Activated CD4-positive, alpha-beta T cell treated with anti-CD3 and anti-CD28 coated beads for 1 hour (primary cell): ENCODE measurements at places on chromosomes 4 and X.

DNA sequence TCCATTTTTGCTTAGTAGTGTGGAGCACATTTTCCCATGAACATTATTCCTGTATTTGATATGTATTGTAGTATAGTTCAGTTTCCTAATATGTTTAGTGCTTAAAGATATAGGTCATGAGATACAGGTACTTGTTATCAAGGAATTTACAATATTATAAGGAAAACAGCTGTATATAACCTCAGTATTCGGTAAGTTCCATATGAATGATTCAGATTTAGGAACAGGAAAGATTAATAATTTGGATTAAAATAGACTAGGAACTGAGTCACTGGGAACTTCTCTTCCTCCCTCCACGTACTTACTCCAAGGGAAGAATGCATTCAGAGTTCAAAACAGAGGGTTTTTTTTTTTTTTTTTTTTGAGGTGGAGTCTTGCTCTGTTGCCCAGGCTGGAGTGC, 20.0 kb downstream of the DIAPH2 start:
- DNase-seq, result no peak

- no peak for DNase-seq
Observed at GRCh38 chr4:160947653-160948052, 1216.1 kb downstream of the FSTL5 start.

- no peak for DNase-seq
Observed at GRCh38 chrX:118038614-118039365, 77.8 kb downstream of the KLHL13 start.

- DNase-seq, result no peak
Observed at GRCh38 chrX:140190441-140191108, 225.3 kb upstream of the CXorf66 start.

DNA sequence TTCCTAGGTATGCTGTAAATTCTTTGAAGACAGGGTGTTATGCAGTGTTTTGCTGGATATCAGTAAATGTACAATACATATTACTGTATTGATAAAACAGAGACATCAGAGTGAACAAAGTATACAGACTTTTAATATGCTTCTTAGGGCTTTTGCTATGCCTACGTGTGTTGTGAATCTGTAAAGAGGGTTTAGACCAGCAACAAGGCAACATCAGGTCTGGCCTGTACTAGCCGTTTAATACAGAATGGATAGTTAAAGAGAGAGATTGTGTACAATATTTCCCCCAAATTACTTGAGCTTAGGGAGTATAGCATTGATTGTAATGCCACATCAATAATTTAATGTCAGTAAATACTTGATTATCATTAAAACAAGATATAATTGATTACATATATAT, 75.2 kb downstream of the PAQR3 start:
- no peak for DNase-seq

DNA sequence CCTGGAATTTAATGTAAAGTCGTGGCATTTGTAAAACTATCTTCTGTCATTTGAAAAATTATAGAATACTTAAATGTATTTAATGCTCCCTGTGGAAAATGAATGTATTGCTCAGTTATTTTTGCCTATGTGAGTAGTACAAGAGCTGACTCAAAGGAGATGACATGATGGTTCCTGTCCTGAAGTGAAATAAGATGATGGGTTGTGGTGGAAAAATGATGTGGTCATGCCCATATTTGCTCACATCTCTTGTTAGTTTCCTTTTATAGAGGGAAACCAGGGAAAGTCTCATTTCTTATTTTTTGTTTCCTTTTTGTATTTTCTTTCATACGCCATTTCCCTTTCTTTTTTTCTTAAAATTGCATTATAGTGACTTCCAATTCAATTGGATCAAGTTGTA, 23.7 kb downstream of the PLS3 start:
- no peak for DNase-seq

- no peak for DNase-seq
Observed at GRCh38 chr4:98746530-98746929, 88.1 kb upstream of the TSPAN5 start.

DNA sequence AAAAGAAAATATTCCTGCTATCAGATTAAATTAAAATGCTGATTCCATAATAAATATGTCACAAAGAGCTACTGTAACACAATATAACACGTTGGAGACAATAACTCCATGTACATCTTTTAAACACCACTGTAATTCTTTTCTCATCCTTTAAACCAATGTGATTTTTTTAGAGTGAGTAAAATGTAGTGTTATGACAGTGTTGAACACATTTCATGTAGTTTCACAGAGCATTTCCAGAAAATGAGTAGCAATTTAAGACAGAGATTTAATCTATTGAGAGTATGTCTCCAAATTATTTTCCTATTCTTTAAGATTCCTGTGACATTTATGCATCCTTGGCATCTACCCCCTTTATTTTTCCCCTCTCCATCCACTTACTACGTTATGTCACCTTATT, 17.1 kb upstream of the PRRG1 start:
- no peak for DNase-seq

DNA sequence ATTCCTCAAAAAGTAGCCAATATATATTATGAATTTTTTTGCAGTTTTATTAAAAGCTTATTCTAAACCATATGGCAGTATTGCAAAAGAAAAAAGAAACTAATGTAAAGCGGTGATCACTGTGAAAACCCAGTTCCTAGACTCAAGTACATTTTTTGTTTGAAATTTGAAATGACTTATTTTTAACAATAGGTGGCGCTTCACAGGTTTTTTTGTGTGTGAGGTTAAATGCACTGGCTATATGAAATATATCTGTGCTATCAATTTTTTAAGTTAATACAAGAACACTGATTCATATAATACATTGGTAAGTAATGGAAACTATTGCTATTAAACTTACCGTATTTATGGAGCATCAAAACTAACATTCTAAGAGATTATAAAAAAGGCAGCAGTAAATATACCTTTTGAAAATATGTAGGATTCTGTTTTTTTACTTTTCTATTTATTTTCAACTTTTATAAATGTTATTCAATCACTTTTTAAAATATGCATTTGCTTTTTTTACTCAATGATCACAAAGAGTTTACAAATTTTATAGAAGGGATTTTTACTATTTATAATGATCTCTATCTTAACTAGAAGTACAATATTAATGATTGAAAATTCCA, 5.6 kb upstream of the SPRY1 start:
- no peak for DNase-seq

GRCh38 chr4:140343303-140343702, 30.1 kb upstream of the SCOC start:
- DNase-seq, result no peak

DNA sequence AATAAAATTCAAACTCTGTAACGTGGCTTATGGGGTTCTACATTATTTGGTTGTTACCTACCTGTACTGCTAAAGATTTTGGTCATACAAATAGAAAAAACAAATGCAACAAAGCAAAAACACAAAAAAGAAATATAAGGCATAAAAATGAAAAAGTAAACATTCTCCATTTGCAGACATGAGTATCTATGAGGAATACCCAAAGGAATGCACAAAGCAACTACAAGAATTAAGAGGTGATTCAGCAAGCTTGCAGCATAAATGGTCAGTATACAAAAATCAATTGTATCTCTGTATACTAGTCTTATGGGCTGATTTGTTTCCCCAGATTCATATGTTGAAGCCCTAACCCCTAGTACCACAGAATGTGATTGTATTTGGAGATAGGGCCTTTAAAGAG, 3.6 kb upstream of the PDE5A start:
- no peak for DNase-seq

- no peak for DNase-seq
Observed at GRCh38 chr4:187666697-187667494, 328.7 kb upstream of the ZFP42 start.

GRCh38 chr4:6121941-6122340, 78.4 kb downstream of the JAKMIP1 start:
- DNase-seq, result no peak

DNA sequence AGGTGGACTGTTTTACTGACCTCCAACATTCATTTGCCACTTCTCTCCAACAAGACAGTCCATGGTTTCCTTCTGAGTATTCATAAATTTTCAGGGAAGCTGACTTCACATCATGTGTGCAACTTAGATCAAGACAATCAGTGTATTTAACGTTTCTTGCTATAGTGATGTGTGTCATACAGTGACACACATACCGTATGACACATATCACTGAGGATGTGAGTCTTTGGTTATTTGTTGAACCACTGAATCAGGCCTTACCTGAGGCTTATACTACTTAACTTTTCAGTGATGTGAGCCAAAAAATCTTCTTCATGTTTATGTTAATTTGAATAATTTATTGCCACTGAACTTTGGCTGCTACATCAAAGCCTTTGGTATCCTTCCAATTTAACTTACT, 166.8 kb downstream of the BMPR1B start:
- DNase-seq, result no peak

DNA sequence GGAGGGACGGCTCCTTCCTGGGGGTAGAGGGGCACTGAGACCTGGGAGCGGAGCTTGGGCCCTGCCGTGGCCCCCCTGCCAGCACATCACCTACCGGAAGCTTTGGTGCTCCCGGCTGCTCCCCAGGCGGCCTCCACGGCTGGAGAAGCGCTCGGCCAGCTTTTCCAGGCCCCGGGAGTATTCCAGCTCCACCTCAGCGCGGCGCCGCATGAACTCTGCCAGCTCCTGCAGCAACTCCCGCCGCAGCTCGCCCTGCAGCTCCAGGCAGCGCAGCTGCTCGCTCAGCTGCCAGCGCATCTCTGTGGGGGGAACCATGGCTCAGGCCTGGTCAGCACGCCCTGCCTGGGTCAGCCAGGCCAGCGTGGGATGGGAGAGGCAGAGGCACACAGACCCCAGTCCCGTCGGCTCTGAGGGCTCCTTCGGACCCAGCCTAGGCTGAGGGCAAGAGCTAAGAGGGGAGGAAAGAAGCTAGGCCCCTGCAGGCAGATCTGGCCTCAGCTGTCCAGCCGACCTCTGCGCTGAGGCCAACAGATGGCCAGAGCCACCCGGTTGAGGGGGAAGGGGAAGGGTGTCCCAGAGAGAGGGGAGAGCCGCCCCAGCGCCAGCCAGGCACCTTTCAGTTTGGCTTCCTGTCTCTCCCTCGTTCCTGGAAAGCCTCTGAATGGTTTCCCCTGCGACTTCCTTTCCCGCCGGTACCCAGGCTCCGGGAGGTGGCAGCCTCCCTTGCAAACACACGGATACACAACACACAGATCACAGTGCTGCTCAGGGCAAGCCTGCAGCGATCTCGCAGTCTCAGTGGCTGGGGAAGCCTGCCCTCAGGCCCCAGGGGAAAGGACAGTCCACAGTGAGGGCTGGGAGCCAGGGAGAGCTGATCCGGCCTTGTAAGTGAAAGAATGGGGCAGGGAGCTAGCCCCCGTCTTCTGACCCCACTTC, 4.3 kb downstream of the ARHGAP4 start:
- no peak for DNase-seq

DNA sequence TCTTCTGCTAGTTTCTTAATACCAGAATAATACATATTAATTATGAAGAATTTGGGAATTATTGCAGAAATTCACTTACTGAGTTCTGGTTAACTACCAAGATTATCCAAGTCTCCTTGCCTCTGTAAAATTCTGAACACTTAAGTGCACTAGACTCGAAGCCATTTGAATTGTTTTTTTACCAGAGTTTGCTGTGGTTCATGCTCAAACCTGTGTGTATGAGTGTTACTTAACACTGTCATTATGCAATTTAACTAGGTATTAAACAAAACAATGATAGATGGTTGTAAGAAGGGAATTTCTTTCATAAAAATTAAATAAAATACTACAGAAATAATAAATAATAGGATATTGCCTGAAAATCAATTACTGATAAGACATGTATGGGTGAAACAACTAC, 145.6 kb upstream of the FAT4 start:
- no peak for DNase-seq

DNA sequence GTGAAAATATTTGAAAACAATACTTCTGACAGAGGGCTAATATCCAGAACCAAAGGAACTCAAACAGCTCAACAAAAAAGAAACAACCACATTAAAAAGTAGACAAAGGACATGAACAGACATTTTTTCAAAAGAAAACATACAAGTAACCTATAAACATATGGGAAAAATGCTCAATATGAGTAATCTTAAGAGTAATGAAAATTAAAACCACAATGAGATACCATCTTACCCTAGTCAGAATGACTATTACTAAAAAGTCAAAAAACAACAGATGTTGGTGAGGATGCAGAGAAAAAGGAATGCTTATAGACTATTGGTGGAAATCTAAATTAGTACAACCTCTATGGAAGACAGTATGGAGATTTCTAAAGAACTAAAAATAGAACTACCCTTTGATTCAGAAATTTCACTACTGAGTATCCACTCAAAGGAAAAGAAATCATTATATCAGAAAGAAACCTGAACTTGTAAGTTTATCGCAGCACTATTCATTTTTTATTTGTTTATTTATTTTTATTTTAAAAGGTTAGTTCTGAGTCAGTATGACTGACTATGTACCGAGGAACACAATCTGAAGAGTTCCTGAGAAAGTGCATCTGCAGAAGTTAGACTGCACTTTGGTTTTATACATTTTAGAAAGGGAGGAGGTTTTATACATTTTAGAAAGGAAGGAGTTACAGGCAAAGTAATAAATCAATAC, 231.3 kb downstream of the INPP4B start:
- no peak for DNase-seq

- DNase-seq, result no peak
Observed at GRCh38 chrX:53330331-53330730, 48.9 kb upstream of the IQSEC2 start.

- DNase-seq, result no peak
Observed at GRCh38 chr4:139919004-139919403, 235.0 kb downstream of the MAML3 start.

GRCh38 chr4:55312489-55313101, 33.4 kb upstream of the SRD5A3 start:
- DNase-seq, result no peak

DNA sequence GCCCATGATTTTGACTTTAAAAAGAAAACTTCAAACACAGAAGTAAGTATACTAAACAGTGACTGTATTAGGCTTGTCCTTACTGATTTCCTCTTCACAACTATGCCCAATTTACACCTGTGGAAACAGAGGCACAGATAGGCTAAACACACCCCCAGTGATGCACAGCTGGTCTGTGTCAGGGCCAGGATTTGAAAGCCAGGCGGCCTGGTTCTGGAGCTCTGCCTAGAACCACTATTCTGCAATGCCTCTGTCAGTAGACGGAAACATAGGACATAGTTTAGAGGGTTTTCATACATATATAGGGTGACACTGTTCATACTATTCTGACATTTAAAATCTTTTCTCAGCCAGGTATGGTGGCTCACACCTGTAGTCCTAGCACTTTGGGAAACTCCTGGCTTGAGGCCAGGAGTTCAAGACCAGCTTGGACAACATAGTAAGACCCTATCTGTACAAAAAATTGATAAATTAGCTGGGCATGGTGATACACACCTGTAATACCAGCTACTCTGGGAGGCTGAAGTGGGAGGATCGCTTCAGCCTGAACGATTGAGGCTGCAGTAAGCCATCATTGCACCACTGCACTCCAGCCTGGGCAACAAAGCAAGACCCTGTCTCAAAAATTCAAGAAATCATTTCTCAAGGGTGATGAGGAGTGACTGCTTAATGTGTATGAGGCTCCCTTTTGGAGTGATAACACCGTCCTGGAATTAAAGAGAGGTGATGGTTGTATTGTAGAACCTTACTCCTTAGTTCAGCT, 23.0 kb upstream of the CBR4 start:
- no peak for DNase-seq

GRCh38 chr4:155607481-155607880, 59.2 kb upstream of the GUCY1A1 start:
- no peak for DNase-seq
